WTC11 (cell line): ENCODE measurements at places on chromosomes 3 and 15.

DNA sequence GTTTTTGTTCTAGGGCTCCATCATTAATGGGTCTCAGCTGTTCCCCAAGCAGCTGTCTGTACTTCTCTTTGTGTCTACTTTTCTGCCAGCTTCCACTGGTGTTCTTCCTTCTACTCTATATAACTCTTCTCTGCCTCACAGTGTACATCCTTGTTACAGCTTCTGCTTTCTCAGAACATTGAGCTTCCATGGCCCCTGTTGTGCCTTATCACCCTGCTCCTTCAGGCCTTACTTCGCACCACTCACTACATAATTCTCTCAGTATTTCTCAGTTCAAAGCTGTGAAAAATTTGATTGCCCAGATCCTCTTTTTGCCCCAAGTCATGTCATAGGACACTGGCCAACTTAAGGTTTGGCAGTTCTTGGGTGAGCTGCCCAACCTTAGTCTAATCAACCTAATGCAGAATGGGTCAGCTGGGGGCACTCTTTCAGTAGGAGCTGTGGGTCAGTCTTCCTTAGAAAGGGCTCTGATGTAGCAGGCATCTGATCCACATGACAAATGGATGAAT is 28.9 kb downstream of the CSTA start:
- no peak for DNase-seq

GRCh38 chr3:152208439-152208838 is 60.3 kb upstream of the MBNL1 start:
- DNase-seq: no peak

- DNase-seq: peak; percentile 57
Measured at GRCh38 chr15:73305331-73306211, 63.2 kb downstream of the HCN4 start.

DNA sequence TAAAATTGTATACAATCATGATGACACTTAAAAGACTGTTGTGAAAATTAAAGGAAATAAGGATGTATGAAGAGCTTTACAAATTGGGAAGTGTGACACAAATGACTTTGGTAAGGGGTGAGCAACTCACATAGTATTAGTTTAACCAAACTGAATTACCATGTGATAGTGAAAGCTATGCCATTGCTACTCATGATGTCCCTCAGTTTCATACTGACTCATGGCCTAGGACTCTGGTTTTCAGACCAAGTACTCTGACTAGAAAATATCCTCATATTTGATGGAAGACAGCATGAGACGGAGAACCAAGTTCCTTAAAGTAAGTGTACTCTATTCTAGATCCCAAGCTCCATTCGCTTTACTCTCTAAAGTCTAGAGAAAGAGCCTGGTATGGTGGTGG is 203.2 kb upstream of the ICE2 start:
- DNase-seq: no peak

DNA sequence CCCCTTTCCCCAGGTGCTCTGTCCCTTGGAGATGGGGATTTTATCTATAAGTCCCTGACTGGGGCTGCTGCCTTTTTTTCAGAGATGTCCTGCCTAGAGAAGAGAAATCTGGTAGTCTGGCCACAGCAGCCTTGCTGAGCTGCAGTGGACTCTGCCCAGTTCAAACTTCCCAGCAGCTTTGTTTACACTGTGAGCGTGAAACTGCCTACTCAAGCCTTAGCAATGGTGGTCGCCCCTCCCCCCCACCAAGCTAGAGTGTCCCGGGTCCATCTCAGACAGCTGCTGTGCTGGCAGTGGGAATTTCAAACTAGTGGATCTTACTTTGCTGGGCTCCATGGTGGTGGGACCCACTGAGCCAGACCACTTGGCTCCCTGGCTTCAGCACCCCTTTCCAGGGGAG is 38.9 kb downstream of the TMEM266 start:
- DNase-seq: no peak

- no peak for DNase-seq
Measured at GRCh38 chr15:97858296-97858695, 102.2 kb upstream of the ARRDC4 start.

DNA sequence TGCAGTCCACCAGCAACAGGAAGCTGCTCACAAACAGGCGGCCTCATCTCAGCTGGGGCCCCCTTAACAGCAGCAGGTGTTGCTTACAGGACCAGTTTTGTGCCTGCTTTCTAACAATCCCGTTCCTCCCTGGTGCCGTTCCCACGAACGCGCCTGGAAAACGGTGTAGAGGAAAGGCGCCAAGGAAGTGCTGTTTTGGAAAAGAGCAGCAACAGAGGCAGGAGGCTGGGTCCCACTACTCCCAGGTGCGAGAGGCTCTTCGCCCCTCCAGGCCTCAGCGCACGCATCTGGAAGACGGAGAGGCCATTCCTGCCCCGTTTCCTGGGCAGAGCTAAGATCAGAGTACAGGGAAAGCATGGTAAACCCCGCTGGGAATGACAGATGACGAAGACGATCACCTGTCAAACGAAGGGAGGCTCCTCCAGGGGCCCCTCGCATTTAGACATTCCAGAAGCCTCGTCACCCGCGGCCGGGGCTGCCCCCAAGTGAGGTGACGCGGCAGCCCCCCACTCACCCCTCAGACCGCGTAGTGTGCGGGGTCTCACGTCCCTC is 603 bp downstream of the SCAPER start:
- peak; percentile 43 for DNase-seq

DNA sequence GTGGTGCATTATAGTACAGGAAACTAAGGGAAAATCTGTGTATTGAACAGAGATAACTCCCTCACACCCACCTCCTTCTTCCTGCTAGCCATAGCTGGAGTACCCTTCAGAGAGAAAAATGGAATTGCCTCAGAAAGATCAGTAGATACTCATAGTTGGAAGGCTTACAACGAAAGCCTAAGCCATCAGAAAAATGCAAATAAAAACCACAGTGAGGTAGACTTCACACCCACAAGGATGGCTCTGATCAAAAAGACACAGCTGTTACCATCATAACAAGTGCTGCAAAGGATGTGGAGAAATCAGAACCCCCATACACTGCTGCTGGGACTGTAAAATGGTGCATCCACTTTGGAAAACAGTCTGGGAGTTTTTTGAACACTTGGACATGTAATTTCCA is 7.4 kb upstream of the DLG1 start:
- DNase-seq: no peak

GRCh38 chr3:104437891-104438290 is 928.8 kb upstream of the ALCAM start:
- no peak for DNase-seq

- peak; percentile 67 for DNase-seq
Measured at GRCh38 chr3:50154840-50155490, at the start of gene SEMA3F. SEMA3F (plus strand) TSS chr3:50155324; CDS start chr3:50159623, 4,299 bp downstream.

DNA sequence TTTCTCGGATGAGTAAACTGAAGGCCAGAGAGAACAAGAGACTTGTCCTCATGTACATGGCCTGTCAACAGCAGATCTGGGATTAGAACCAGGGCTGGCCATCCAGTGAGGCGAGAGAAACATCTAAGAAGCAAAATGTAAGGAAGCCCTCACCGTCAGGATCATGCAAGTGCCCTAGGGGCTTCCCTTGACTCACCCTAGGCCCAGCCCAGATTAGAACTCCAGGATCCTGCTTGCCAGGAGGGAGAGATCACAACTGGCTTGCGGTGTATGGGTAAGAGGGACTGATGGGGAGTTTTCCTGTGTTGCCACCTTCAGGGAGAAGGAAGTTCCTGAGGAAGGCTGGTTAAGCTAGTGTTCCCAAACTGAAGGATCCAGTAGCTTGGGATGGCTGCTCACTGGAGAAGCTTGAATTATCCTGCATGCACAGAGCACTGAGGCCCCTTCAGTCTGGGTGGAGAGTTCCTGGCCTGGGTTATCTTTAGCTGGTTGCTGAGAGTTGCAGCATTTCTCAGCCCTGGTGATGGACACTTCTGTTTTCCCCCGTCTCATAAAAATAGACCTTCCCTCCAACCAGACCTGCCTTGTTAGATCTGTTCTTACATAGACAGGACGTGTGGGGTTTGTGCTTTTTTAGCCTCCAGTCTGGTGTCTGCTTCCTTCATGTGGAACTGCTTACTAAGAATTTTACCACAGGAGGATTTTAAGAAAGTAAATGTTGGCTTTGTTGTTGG is 28.2 kb upstream of the XIRP1 start:
- no peak for DNase-seq

DNA sequence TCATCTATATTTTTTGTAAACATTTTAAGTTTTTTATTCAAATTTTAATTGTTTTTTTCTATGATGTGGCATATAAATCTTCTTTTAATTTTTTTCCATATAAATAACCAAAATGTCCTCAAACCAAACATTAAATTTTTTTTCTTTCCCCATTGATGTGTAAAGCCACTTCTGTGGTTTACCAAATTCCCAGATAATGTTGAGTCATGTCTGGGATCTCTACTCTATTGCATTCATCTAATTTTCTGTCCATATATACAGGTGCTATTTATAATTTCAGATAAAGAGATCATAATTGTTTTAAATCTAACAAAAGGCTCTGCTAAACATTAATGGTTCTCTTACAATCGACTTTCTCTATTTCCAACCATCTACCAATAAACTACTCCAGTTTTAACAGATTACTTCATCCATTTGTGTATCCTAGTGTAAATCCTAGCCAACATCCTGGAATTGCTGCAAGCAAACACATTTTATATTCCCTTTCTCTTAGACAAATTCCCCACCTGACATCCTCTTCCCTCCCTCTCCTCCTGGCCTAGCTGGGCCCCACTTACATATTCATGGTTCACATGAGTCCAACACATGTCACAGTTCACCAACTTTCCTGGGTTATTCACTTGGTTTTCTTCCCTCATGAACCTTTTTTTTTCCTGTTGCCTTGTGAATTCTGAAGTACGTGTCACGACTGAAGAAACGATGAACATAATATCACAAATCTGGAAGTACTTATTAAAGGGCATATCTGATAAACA is 368.0 kb upstream of the AGTR1 start:
- no peak for DNase-seq

- DNase-seq: no peak
Measured at GRCh38 chr3:104956620-104957345, 409.9 kb upstream of the ALCAM start.

DNA sequence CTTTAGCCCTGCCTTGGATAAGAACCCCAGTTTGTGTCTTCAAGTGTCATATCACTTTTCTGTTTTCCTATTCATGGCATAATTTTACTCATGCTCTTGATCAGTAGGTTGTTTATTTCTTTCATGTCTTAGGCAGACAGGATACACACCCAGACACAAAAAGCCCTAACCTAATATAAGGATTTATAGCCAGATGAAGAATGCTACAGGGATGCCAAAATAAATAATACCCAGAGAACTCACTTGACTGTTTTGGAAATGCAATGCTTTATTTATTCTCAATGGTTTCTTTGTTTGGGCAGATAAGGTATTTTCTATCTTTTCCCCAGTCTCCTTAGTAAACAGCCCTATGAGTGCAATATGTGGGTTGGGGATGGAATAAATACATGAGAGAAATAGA is 424.0 kb upstream of the PDZRN3 start:
- DNase-seq: no peak

GRCh38 chr15:76682833-76683232 is 222.3 kb downstream of the SCAPER start:
- DNase-seq: no peak

- DNase-seq: no peak
Measured at GRCh38 chr3:119620899-119621298, 23.2 kb downstream of the PLA1A start.

DNA sequence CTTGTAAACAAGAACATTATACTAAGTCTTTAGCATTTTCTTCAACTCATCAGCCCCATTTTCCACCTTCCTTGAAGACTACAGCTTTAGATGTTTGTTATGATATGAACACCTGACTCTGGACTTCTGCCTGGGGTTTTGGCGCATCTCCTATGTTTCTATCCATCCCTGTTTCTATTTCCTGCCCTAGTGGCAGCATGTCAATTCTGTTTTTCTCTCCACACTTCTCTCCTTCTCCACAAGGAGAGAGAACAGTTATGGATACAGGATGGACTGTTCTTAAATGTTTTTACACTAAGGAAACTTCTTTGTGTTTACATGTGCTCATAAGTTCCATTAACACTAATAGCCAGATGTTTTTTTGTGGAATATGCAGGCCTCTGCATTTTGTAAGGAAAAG is 423.3 kb upstream of the IL12A start:
- no peak for DNase-seq

GRCh38 chr3:172125963-172126457 is 86.6 kb downstream of the FNDC3B start:
- no peak for DNase-seq

GRCh38 chr3:185401319-185401955 is 38.5 kb downstream of the MAP3K13 start:
- DNase-seq: no peak

- no peak for DNase-seq
Measured at GRCh38 chr15:62051166-62051565, 9.1 kb downstream of the VPS13C start.

DNA sequence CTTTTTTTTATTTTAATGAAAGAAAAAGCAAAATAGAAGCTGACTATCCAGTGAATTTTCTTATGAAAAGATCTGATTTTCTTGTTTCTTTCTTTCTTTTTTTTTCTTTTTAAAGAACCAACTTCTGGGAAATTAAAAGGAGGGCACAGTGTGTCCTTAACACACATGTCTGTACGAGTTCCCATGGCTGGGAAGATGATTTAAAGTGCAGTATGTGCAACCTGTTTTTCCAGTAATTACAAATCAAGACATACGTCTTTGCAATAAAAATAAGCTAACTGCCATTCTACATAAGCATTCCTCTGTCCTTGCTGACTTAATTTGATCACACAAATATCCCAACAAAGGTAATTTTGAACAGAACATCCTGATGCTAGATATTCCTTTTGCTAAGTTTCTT is 416.1 kb downstream of the ROBO1 start:
- no peak for DNase-seq

GRCh38 chr3:169980055-169980454 is 13.4 kb downstream of the SEC62 start:
- no peak for DNase-seq

DNA sequence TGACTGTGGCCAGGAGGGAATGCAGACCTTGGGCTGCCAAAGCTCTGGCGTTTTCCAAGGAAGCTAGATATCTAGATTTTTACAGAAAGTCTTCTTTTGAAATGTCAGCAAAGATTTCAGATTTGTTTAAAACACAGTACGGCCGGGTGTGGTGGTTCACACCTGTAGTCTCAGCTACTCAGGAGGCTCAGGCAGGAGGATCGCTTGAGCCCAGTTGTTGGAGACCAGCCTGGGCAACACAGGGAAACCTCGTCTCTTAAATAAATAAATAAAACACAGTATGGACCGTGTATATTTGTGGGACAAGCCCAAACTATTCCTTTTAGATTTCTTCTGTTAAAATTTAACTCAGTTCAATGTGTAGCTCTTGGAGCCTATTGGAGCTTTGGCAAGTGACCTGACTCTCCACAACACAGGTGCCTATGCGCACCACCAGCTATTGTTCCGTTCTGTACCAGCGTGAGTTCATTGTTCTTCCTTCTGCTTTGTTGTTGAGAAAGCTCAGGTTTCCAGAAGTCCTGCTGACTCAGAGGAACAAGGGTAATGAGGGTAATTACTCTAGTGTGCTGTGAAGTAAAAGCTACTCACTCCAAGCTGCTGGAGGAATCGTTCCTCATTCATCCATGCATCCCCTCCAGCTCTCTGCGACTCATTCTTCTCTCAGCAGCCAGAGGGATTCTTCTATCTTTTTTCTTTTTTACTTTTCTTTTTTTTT is 73.1 kb upstream of the SLC6A6 start:
- DNase-seq: peak; percentile 39

GRCh38 chr3:113245761-113246161 is 34.4 kb downstream of the BOC start:
- DNase-seq: no peak
